ENCODE measurements at places on chromosomes 3 and 15.

GRCh38 chr3:9041626-9042025 is 78.4 kb upstream of the RAD18 start:
- peak; percentile 13 for DNase-seq

DNA sequence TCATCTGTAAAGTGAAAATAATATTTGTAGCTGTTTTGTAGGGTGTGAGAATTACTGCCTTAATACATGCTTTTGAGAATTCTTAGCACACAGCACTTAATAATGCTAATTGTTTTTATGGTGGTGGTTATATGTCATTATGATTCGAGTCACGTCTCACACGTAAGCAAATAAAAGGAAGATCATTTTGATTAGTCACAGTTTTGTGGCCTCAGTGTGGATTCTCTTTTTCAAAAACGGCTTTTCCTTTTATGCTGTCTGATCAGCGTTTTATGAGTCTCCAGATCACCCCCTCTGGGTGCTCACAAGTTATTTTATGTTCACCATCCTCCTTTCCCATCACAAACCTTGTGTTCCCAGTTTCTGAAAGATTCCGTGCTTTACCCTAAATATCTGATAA is 255.6 kb upstream of the CNTN4 start:
- DNase-seq, result no peak

DNA sequence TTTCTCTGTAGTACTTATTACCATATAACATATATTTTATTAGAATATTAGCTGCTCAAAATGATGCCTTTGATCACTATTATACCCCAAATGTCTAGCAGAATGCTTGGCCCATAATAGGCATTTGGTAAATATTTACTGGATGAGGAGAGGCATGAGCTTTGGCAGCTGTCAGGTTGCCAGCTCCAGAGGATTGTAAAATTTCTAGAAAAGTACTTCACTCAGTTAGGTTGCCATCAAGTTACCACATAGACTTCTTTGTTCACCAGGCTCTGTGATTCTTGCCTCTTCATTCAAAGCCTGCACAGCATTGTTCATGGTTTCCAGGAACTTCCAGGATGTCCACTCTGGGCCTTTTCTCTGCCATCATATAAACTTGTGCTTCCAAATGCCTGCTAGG is 582.8 kb downstream of the PDCD6IP start:
- no peak for DNase-seq

- no peak for DNase-seq
These were observed 68.8 kb downstream of the AQR start for GRCh38 chr15:34900748-34901147.
